Fibroblast of the aortic adventitia (primary cell): ENCODE measurements at places on chromosomes 7 and 10. TPM values are rescaled to one million over a fixed set of nuclear protein-coding genes. Genes with fewer than 3 reads are reported as not detected.

Gene AS3MT
- total RNA-seq, result 2.9 and 7.0 TPM in 2 replicates

Gene PARP12
- 14.0 and 16.4 TPM in 2 replicates for total RNA-seq

Gene ZNF282
- 15.5 and 31.9 TPM in 2 replicates for total RNA-seq

Gene NODAL
- total RNA-seq, result not detected in 2 replicates

Gene PHKG1
- 2.3 and 3.4 TPM in 2 replicates for total RNA-seq

Gene ZNF722
- total RNA-seq, result not detected in 2 replicates

Gene TRIM50
- not detected in 2 replicates for total RNA-seq

Gene BTAF1
- total RNA-seq, result 43.0 and 58.6 TPM in 2 replicates

Gene MLXIPL
- 0.72 and 2.0 TPM in 2 replicates for total RNA-seq

Gene GATA3
- total RNA-seq, result not detected in 2 replicates

Gene CLCN1
- total RNA-seq, result 0.16 TPM in 1 of 2 replicates, not detected in the other

Gene MSS51
- 2.5 and 3.8 TPM in 2 replicates for total RNA-seq

Gene CALHM3
- not detected in 2 replicates for total RNA-seq

Gene PRF1
- total RNA-seq, result not detected in 2 replicates

Gene SFRP5
- not detected in 2 replicates for total RNA-seq

Gene PWWP2B
- 6.1 and 7.2 TPM in 2 replicates for total RNA-seq

Gene COA1
- 13.2 and 71.4 TPM in 2 replicates for total RNA-seq

Gene SBDS
- total RNA-seq, result 51.9 and 94.1 TPM in 2 replicates

Gene GJD4
- total RNA-seq, result 0.09 TPM in 1 of 2 replicates, not detected in the other

Gene SPDYE11
- 0.08 TPM in 1 of 2 replicates, not detected in the other for total RNA-seq

Gene TRIP6
- 71.4 and 81.3 TPM in 2 replicates for total RNA-seq

Gene LRRD1
- total RNA-seq, result 0.09 and 0.41 TPM in 2 replicates

Gene DPYSL4
- total RNA-seq, result 0.18 and 4.2 TPM in 2 replicates

Gene GTF2IRD1
- 5.9 and 6.4 TPM in 2 replicates for total RNA-seq

Gene ANKRD1
- 1.4 and 4.9 TPM in 2 replicates for total RNA-seq

Gene CTNNA3
- total RNA-seq, result not detected in 2 replicates

Gene DEPP1
- total RNA-seq, result 17.3 and 73.8 TPM in 2 replicates
